Epithelial cell of proximal tubule (primary cell): ENCODE measurements at places on chromosomes 4 and X. TPM values are rescaled to one million over a fixed set of nuclear protein-coding genes. Genes with fewer than 3 reads are reported as not detected.

GPR119 gene
- not detected in 2 replicates for total RNA-seq

TCEAL6 gene
- total RNA-seq = not detected in 2 replicates

NAP1L2 gene
- total RNA-seq = 0.22 TPM in 1 of 2 replicates, not detected in the other

MAGEA3 gene
- total RNA-seq = not detected in 2 replicates

GRID2 gene
- total RNA-seq = not detected in 2 replicates

ASB11 gene
- total RNA-seq = not detected in 2 replicates

SPOCK3 gene
- total RNA-seq = 0.06 and 0.22 TPM in 2 replicates

CNKSR2 gene
- total RNA-seq = 1.4 and 3.4 TPM in 2 replicates

FAM184B gene
- 0.07 and 0.17 TPM in 2 replicates for total RNA-seq

WNK3 gene
- total RNA-seq = 1.4 and 2.6 TPM in 2 replicates

RPL34 gene
- total RNA-seq = 853 and 1,453 TPM in 2 replicates

GLOD5 gene
- total RNA-seq = not detected in 2 replicates

PABPC1L2A gene
- total RNA-seq = not detected in 2 replicates

SLIT2 gene
- total RNA-seq = 1.4 and 2.5 TPM in 2 replicates

TRIM2 gene
- 38.2 and 40.8 TPM in 2 replicates for total RNA-seq

RXFP1 gene
- not detected in 2 replicates for total RNA-seq

MAGEA12 gene
- not detected in 2 replicates for total RNA-seq

RASL11B gene
- total RNA-seq = 2.6 and 3.6 TPM in 2 replicates

SRD5A3 gene
- total RNA-seq = 9.7 and 15.3 TPM in 2 replicates

METAP1 gene
- total RNA-seq = 64.6 and 87.9 TPM in 2 replicates

KLKB1 gene
- total RNA-seq = not detected in 2 replicates

P2RY8 gene
- not detected in 2 replicates for total RNA-seq

HTRA3 gene
- total RNA-seq = 0.80 and 1.2 TPM in 2 replicates

NDNF gene
- total RNA-seq = 0.43 and 0.46 TPM in 2 replicates

PABPC4L gene
- 0.17 and 1.4 TPM in 2 replicates for total RNA-seq

TMA16 gene
- 40.1 and 48.8 TPM in 2 replicates for total RNA-seq
